Activated naive CD4-positive, alpha-beta T cell (primary cell): ENCODE measurements at places on chromosomes 7 and 10.
A peak's percentile ranks its signal among the peaks of the same experiment; 100 is the strongest.

GRCh38 chr10:11036424-11037011 is 18.8 kb downstream of the CELF2 start:
- DNase-seq: no peak

DNA sequence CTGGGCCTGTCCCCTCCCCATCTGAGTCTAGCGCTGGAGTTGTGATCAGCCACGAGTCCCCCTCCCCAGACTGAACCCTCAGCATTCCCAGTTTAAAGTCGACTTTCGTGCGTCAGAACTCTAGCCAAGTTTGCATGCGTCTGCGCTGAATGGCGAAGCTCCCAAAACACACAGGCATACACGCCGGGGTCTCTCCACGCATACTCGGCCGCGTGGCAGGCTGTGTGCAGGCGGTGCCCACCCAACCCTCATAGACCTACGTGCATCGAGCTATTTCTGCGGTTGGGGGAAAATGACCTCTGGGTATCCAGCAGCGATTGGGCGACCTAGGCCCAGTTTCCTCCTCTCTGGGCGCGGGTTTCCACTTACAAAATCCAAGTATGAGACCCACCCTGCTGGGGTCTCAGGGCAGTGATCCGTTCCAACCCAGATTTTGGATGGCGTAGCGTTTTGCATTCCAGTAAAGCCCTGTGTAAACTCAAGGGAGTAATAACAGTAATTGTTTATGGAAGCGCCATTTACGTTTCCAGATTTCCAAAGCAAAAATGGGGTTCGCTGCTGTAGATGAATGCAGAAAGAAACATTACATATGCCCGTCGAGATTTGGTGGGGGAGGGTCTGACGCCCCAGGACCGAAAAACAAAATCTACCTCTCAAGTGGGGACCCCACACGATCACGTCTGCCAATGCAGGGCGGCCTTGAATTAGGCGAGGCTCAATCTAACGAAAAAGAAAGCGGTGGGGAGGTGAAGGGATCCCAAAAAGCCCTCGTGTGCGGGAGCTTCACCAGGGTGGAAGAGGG is 2.0 kb upstream of the HMX3 start:
- DNase-seq: no peak

- peak; percentile 26 for DNase-seq
These were observed 544 bp downstream of the TSPAN33 start for GRCh38 chr7:129144834-129145668.

DNA sequence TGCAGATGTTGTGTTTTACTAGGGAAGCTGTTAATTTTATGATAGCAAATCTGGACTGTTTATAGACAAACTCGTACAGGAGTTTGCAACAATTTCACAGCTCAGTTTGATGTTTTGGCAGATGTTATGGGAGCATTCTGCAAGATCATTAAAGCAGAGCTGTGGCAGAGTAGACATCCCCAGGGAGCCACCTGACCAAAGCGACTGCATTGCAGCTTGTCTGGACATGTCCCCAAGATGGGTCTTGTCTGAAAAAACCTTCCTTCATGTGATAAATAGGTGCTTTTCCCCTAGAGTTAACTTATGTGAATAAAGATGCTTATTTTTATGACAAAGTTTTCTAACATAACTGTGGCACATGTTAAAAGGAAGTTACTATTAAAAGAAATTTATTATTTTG is 91.2 kb upstream of the GPR141 start:
- DNase-seq: no peak

DNA sequence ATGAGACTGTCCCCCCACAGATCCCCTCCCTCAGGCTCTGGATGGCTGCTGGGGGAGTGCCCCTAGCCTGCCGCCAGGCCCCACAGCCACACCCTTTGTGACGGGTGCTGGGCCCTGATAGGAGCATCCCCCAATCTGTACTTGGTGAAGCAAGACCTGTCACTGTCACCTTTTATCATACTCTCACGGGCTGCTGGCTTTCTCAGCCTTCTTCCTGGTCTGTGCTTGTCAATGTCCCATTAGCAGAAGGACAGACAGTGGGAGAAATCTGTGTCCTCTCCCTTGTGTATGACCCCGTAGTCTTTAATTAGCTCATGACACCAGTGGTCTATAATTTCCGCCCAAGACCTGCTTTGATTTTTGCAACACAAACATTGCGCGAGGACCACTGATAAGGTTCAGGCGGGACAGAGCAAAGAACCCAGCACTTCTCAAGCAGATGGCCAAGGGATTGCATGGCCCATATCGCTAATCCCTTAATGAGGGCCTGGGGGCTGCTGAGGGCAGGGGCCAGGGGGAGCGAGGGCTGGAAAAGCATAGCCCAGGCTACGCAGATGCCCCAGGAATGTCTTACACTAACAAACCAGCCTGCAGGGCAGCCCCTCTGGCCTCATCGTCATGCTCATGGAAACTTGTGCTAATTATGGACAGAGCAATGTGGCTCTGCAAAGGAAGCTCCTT is 127.8 kb downstream of the PTPN20 start:
- no peak for DNase-seq

GRCh38 chr10:71911296-71911953 is 52.8 kb upstream of the CHST3 start:
- no peak for DNase-seq

DNA sequence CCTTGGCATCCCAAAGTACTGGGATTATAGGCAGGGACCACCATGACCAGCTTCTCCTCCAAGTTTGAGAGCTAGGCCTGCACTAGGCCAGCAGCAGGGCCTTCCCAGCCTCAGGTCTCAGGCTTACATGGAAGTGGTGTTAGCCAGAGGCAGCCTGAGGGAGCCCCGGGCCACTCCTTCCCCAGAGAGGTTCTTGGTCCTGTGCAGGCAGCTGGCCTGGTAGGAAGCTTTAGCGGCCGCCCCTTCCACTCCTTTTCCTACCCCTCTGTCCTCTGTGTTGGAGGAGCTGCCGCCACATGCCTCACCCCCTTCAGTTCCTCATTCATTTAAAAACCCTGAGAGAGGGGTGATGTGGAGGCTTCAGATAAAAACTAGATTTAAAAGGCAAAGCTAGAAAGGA is 40.3 kb downstream of the TSPAN15 start:
- DNase-seq: no peak

DNA sequence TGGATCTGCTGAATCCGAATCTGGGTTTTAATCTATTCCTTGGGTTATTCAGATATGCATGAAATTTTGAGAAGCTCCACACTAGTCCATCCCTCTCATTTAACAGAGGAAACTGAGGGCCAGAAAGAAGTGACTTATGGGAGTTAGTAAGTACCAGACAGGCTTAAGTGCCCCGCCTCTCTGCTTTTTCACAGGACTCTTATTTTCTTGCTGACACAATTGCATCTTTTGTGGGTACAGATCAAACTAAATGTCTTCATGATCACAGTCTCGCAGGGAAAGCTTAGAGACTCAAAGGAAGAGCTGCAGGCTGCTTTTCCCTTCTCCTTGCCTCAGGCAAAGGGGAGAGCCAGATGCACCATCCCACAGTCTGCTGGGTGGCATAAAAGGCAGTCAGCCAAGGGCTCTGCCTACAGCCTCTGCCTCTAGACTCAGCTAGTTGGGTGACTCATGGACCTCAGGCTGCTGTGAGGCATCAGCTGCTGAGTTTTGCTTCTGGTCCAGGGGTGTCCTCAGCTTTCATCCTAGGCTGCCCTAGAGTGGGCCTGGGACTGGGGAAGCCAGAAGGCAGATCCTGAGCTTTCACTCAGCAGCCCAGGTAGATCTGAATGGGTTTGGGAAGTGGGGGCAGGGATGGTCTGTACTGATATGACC is 11.6 kb downstream of the GOLGA7B start:
- no peak for DNase-seq

DNA sequence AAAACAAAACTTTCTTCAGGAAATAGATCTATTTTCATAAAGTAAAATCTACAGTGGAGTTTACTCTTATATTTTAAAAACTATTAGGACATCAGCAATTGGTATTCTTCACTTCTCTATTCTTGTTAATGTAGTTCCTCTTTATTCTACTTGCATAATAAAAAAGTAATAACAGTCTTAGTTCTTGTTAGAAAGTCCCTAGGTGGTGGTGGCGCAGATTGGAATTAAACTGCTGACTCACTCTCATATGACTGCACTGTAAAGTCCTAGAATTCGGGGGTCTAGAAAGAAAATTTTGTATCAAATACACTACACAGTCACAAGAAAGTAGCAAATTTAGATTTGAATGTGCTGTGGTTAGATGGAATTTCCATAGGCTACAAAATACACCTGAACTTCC is 44.6 kb upstream of the TES start:
- no peak for DNase-seq

DNA sequence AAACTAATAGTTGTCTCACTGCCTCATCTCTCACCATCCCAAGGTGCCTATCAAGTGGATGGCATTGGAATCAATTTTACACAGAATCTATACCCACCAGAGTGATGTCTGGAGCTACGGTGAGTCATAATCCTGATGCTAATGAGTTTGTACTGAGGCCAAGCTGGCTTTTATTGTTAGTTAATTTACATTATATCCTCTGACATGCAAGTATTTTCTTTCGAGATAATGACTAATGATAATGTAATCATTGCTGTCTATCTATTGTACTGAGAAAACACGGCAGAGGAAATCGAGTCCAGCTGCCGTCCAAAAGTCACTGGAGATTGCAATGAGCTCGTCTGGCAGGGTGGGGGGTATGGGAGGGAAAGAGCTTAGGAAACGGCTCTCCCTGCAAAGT is 172.4 kb upstream of the LANCL2 start:
- no peak for DNase-seq

DNA sequence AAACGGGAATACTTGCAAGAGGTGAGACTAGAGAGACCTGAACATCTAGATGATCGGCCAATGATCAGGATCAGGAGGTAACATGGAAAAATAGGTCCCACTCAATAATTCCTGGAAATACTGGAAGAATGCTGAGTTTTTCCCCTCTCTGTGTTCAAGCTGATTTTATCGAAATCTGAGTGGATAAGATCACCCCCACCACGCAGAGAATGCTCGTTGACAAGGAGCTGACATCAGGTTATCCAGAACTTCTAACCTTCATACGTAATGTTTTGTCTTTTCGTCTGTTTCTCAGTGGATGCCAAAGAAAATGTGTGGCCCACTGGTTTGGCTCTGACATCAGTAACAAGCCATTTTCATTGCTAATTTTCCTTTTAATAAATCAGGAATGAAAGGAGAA is 58.5 kb upstream of the MKX start:
- DNase-seq: no peak

DNA sequence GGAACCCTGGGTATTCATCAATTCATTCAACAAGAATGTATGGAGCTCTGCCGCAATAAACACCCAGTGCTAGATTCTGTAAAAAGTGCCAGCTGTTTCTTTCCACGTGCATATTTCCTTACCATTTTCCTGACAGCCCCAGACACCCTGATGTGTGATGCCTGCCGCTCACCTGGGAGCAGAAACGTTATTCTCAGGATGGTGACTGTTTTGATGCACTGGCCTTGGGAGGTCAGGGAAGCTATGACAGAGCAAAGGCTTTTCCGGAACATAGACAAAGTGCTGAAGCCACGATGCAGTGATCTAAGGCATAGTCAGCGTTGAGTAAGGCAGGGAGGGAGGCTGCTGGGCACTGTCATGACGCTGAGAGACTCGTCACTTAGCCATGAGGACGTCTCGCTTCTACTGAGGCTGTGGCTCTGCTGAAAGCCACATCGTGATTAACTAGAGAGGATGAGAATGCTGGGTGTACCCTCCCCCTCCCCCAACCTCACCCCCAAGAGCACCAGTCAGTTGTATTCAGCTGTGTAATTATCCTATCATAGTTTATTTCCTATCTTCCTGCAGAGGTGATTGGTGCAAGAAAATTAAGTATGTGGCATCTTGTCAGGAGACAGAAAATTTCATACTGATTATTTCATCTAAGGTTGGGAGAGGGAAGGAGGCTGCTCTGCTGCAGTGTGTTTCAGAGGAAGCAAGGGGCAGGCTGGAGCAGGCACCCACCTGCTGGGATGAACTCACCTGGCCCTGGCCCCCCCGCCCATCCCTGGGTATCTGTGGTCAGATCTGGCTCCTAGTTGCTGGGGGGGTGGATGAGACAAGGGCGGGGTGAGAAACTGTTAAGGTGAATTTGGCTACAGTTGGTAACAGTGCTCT is 48.8 kb upstream of the SMNDC1 start:
- DNase-seq: no peak

DNA sequence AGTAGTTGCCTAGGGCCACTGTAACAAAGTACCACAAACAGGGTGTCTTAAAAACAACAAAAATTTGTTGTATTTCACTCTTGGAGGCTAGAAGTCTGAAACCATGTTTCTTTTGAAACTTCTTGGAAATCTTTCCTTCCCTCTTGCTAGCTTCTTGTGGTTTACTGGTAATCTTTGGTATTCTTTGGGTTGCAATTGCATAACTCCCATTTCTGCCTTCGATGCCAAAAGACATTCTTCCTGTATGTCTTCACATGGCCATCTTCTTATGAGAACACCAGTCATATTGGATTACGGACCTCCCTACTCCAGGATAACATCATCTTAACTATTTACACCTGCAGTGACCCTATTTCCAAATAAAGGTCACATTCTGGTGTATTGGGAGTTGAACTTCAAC is 357.4 kb downstream of the PPP1R3A start:
- no peak for DNase-seq

- no peak for DNase-seq
These were observed 83.3 kb upstream of the FGL2 start for GRCh38 chr7:77282897-77283296.

GRCh38 chr7:13946181-13946580 is 43.3 kb downstream of the ETV1 start:
- DNase-seq: no peak

GRCh38 chr10:62177111-62177510 is 91.5 kb downstream of the RTKN2 start:
- no peak for DNase-seq

- DNase-seq: no peak
These were observed 56.5 kb upstream of the NMT2 start for GRCh38 chr10:15224948-15225347.

DNA sequence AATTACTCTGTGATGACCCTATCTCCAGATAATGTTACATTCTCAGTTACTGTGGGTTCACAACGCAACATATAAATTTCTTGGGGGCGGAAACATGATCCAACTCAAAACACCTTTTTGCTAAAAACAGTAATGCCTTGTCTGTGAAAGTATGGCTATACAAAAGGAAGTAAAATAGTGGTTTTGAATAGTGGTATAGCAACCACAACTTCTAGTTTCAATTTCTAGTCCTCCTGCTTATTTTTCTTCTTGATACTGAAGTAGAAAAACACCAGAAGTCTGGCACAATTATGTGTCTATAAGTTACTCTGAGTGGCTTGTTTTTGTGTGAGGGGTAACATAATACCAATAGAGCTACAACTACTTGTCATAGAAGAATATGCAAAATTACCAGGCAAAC is 21.5 kb upstream of the ZNF800 start:
- DNase-seq: no peak
